ENCODE measurements at places on chromosomes 16 and 17. TPM values are rescaled to one million over a fixed set of nuclear protein-coding genes. Genes with fewer than 3 reads are reported as not detected.

- peak; percentile 35 for DNase-seq
Measured at GRCh38 chr16:4465977-4466779, 8.2 kb downstream of the NMRAL1 start.

DNA sequence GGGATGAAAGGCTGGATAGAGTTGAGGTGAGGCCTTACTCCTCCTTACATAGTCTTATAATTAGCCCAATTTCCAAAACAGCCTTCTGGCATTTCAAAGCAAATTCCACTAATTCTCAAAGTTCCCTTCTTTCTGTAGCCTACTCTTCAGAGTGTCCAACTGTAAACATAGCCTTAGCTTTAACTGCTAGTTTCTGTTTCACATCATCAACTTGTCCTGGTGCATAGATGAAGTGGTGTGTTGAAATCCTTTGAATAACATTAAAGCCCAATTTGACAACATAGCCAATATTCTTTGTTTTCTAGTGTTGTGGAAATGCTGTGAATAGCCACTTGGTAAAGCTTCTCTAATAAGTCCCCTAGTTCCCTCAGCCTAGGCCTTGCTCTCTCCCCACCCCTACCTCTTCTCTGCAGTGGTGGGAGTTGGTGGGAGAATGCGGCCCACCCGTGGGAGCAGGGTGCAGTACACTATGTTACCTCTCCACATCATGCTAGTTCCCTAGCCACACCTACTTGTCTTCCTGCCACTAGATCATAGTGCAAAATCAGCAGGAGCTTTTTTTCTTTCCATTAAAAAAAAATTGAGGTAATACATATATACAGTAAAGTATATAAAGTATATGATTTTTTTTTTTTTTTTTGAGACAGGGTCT lies 127.0 kb upstream of the HAS3 start:
- DNase-seq, result no peak

Gene RND2
- 0.45 TPM for total RNA-seq

GRCh38 chr17:38892620-38893019 lies 22.8 kb downstream of the LASP1 start:
- no peak for DNase-seq

DNA sequence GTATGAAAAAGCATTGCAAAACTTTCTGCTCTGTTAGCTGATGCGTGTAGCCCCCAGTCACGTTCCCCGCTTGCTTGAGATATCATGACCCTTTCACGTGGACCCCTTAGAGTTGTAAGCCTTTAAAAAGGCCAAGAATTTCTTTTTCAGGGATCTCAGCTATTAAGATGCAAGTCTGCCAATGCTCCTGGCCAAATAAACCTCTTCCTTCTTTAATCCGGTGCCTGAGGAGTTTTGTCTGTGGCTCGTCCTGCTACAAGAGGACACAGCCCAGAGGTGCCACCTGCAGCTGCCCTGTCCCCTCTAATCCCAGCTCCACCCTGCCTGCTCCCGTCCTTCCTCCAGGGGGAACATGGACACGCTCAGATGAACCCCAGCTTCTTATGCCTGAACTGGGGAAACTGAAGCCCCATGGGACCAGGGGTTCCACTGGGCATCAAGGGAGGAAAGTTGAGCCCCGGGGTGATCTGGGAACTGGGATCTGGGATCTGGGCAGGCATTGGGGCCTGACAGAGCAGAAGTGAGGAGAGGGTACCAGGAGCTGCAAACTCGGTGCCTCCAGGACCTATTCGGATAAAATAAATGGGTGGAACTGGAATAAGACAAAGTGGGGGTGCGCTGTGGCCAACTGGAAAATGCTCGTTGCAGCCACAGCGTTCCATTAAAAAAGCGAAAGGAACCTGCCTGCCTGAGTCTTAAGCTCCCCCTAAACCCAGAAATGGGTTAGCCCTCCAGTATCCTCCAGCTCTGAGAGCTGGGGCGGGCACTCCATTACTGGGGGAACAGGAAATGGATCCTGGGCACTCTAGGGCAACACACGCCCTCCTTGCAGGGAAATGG lies 19.7 kb downstream of the QPRT start:
- no peak for DNase-seq

- DNase-seq, result no peak
Measured at GRCh38 chr17:83119987-83120864, 40.8 kb downstream of the METRNL start.

DNA sequence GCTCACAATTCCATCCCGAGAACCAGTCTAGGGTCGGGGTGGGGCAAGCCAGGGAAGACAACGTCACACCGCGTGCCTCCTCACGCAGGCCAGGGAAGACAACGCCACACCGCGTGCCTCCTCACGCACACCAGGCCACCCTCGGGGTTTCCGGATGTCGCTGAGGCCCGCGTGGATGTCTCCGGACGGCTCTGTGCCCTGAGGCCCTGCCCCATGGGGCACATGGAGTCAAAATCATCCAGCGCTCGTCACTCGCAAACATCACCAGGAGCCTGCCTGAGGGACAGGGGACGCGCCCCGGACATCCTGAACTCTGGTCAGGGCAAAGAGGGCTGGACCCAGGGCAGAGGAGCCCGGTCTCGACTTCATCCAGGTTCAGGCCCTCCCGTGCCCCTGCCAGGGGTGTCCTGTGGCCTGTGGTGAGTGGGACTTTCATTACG lies 3.7 kb downstream of the TMEM204 start:
- no peak for DNase-seq

DNA sequence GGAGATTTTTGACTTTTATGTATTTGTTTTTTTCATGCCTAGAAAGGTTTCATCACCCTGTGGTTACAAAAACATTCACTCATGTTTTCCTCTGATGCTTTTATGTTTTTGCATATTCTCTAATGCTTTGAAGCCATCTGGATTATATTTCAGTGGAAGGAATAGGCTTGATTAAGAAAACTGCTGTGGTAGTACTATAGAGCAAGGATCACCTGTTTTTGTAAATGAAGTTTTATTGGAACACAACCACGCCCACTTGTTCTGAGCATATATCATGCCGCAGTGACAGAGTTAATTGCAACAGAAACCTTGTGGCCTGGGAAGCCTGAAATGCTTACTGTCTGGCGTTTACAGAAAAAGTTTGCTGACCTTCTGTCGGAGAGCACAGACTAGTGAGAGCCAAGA lies 11.5 kb downstream of the COX10 start:
- no peak for DNase-seq

DNA sequence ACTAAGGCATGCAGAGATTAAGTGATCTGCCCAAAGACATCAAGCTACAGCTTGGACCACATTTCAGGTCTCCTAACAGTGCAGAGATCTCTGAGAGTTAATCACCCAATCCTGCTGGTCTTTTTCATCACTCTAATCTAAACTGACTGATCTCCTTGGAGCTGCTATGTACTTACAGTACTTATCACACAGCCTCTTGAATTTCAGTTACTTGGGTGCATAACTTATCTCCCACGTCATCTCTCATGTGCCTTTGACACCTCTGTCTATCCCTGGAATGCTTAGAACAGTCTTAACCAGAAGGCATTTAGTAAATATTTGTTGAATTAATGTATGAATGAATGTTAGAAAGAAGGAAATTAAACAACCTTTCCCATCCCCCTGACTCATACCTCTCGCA lies 139.0 kb downstream of the SNX11 start:
- DNase-seq, result no peak

GRCh38 chr16:88713568-88714419 lies 7.5 kb downstream of the CTU2 start:
- no peak for DNase-seq

DNA sequence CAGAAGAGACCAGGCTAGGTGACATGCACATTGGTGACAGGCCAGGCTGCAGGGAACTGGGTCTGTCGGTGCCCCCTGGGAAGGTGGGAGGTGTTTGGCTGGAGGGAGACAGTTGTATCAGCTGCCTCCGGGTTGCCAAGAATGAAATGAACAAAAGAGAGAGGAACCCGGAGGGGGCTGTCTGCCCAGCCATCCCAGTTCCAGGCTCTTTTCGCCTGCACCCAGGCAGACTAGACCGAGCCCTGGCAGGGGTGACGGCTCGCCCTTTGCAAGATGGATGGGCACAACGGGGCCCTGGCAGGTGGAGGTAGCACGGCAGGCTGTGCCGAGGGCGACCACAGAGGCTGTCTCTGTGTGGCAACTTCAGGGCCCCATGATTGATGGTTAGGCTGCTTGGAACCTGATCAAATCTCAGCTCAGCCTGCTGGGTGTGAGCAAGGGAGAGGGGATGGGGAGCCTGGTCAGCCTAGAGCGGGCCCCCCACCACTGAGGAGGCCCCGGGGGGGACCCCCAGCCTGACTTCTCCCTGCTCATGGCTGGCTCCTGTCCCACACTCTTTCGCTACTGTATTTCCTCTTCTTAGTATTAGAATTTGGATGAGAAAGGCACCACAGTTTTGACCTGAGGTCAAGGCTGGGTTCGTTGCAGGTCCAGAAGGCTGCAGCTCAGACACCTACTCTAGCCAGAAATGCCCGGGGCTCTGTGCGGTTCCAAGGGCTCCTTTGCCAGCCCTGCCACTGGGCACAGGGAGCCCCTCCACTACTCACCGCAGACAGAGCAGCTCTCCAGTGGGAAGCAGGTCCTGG lies 118.9 kb upstream of the CHMP6 start:
- no peak for DNase-seq

Gene NPIPA1
- 52.7 TPM for total RNA-seq

DNA sequence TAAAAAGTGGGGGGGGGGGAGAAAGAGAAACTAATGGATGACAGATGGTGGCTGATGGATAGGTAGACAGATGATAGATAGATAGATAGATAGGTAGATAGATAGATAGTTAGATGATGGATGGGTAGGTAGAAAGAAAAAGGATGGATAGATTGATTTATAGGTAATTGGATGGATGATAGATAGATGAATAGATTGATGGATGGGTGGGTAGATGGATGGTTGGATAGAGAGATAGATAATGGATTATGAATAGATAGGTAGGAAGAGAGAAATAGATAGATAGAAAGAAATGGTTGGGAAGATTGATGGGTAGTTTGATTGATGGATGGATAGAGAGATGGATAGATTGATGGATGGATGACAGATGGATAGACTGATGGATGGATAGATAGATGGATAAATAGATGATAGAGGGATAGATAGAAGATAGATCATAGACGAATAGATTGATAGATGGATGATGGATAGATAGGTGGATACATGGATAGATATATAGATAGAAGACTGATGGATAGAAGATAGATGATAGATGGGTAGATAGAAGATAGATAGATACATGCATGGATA lies 337.1 kb downstream of the C16orf95 start:
- no peak for DNase-seq

- no peak for DNase-seq
Measured at GRCh38 chr16:57589374-57589773, 39.1 kb upstream of the ADGRG1 start.

Gene OR1A1
- not detected for total RNA-seq

GRCh38 chr16:87703835-87704375 lies 61.9 kb downstream of the KLHDC4 start:
- no peak for DNase-seq

Gene EIF4A3
- total RNA-seq, result 85.9 TPM

DNA sequence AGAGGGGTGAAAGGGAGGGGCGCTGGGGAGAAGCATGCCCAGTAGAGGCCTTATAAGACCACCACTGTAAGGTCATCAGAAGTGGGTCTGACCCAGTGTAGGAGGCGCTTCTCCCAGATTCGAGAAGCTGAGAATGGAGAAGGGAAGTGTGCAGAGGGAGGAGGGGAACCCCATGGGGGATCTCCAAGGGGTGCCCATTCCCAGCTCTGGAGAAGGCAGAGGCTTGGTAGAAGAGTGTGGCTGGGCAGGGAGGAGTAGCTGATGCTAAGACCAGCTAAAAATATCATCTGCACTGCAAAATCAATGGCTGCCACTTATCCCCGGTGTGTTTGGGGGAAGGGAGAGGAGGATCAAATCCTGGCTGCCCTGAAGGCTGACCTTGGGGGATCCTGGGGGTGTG lies 7.2 kb downstream of the NGFR start:
- no peak for DNase-seq

DNA sequence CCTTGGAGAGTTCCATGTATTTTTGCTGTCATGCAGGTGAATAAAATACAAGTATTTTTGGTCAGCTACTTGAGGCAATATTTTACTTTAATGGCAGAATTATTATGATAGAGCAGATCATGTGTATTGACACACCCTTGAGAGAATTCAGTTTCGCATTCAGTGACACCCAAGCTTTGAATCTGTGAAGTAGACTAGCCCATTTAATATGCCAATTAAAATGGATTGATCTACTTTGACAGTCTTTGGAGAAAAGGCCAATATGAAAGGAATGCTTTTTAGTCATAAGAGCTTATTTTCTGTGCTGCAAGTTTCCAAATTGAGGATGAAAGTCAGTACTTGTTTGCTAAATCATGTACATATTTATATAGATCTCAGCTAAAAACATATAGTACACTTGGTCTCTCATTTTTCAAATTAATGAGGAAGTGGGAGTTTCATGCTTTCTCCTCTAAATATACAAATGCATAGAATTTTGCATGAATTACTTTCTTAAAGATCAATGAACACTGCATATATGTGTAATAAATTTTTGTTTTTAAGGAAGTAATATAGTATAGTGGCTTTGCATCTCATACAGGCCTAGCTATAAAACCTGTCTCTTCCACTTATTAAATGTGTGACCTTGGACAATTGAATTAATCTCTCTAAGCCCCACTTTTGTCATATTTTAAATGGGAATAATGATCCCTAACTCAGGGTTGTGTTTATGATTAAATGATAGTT lies 161.5 kb downstream of the PHKB start:
- DNase-seq, result no peak

DNA sequence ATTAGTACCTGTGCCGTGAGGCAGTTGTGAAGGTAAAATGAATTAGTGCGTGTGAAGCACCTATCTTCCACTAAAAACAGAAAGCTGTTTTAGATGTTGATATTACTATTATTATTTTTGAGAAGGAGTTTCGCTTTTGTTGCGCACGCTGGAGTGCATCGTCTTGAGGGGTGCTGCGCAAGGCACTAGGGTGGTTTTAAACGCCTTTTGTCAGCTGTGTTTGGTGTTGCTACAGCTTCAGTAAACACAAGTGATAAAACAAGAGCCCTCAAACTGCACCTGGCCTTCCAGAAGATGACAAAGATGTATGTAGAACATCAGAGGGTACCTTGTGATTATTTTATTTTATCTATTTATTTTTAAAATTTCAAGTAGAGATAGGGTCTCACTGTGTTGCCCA lies 38.2 kb downstream of the PLCG2 start:
- no peak for DNase-seq

DNA sequence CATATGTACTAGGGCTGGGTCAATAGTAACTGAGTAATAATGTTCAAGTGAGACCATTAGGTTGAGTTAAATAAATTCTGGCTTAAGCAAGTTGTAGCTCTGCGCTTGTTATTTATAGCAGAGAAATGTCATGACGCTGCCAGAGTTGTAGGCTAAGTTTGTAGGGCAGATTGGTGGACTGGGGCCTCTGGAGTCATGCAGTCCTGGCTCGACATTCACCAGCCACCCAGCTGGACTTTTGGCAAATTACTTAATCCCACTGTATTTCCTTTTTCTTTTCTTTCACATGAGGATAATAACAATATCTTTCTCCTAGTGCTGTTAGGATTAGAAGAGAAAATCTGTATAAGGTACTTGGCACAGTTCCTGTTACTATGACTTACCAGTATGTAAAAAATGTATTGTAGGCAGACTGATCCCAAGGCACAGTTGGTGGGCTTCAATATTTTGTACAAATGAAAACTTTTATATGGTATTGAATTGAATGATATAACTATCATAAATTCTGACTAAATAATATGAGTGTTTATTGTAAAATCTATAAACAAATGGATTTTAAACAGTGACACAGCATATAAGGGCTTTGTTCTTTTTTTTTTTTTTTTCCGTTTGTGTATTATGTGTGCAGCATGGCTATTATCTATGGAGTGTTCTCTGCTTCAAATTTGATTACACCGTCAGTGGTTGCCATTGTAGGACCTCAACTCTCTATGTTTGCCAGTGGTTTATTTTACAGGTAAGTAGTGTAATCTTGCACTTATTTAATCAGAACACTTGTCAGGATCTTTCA lies 2.6 kb downstream of the MFSD11 start:
- peak; percentile 76 for DNase-seq

GRCh38 chr16:2154533-2155090 lies 970 bp upstream of the TRAF7 start:
- no peak for DNase-seq

All from fibroblast of the aortic adventitia (primary cell).